ENCODE measurements at places on chromosomes 1 and 21.

- DNase-seq = no peak
Observed at GRCh38 chr1:29876441-29876840, 640.1 kb downstream of the PTPRU start.

- no peak for DNase-seq
Observed at GRCh38 chr1:52455686-52456085, 51.3 kb downstream of the PRPF38A start.

DNA sequence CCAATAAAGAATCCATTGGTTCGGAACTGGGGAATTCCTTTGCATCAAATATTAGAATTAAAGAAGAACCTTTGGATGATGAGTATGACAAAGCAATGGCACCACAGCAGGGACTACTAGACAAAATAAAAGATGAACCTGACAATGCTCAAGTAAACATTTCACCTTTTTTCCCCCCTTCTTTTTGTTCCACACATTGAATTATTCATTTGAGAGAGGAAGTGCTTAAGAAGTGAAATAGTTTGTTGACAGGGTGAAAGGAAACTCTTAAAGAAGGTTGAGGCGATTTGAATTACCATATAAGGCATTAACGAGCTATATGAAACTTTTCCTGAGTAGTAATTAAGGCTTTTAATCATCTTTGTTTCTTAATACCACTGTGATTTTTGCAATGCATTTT is 93.1 kb downstream of the ZMYM4 start:
- DNase-seq = no peak

- no peak for DNase-seq
Observed at GRCh38 chr1:170261669-170262068, 115.9 kb downstream of the NTMT2 start.

GRCh38 chr1:217617126-217617525 is 13.8 kb downstream of the GPATCH2 start:
- DNase-seq = no peak

DNA sequence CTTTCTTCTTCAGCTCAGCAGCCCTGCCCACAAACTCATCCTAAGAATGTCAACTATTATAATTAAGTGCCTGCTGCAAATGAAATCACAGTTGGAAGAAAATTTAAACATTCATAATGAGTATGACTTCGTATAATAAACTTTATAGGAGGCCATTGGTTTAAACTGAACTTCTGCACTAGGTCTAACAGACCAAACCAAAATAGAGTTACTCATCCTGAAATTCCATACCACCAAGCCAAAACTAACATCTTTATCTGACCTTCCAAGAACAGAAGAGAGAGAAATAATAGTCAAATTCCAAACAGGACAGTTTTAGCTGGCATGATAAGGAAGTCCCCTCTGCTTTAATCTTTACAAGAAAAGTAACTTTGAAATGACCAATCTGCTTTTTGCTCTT is 472.4 kb upstream of the PRMT6 start:
- no peak for DNase-seq

DNA sequence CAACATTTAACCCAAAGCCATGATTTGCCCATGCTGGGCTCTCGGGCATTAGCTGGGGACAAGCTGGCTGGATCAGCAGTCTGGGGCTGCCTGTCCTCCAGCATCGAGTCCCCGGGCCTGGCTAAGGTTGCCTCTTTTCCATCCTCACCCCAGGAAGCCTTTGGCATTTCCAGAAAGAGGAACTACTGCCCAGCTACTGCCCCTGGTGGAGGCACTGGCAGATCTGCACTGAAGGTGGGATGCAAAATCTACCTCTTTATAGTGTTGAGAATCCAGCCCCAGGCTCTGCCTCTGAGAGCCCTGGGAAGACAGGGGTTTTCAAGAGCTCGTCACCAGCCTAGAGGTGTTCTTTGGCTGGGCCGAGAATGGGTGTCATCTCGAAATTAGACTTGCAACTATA is 635.9 kb downstream of the MATN1 start:
- no peak for DNase-seq

- DNase-seq = no peak
Observed at GRCh38 chr1:54460861-54461387, 54.7 kb upstream of the SSBP3 start.

DNA sequence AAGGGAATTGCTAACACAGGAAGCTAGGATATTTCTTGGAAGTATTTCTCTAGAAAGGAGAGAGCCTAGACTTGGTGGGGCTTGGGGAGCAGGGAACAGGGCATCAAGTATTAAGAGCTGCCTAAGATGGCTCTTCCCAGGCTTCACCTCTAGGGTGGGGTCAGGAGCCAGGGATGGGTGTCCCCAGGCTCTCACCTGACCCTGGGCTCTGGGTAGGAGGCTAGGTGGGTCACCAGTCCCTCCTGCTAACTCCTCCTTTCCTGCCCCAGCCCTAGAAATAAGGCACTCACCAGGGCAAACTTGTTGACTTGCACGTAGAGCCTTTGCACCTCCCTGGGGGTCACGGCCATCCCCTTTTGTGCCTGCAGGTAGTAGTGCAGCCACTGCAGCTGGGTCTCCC is 15.0 kb downstream of the ETNK2 start:
- no peak for DNase-seq

GRCh38 chr1:168485048-168485447 is 58.7 kb downstream of the XCL2 start:
- DNase-seq = no peak

- DNase-seq = no peak
Observed at GRCh38 chr1:6384962-6385361, 8.6 kb downstream of the ACOT7 start.

- no peak for DNase-seq
Observed at GRCh38 chr1:70840260-70840953, 207.2 kb downstream of the PTGER3 start.

DNA sequence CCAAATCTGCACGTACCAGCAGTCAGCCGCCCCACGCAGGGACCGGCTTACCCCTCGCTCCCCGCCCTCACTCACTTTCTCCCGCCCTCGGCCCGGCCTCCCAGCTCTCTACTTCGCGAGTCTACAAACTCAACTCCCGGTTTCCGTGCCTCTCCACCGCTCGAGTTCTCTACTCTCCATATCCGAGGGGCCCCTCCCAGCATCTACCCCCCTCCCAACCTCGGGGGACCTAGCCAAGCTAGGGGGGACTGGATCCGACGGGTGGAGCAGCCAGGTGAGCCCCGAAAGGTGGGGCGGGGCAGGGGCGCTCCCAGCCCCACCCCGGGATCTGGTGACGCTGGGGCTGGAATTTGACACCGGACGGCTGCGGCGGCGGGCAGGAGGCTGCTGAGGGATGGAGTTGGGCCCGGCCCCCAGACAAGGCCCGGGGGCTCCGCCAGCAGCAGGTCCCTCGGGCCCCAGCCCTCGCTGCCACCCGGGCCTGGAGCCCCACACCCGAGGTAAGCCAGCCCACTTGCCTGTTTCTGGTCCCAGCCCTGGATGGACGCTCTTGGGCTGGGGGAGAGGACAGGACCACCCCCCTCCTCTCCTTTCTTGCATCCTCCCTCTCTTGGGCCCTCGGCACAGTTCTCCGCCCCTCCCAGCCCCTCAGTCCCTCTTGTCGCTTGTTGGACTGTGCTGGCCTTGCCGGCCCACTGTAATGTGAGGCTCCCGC is at the start of gene ARTN:
TSS of gene ARTN (plus strand) at position 416 of the 715 bp plus-strand sequence. CDS start 1,856 bp downstream, outside the sequence.
- peak; percentile 44 for DNase-seq

GRCh38 chr1:214008791-214009422 is 21.1 kb downstream of the PROX1 start:
- no peak for DNase-seq

DNA sequence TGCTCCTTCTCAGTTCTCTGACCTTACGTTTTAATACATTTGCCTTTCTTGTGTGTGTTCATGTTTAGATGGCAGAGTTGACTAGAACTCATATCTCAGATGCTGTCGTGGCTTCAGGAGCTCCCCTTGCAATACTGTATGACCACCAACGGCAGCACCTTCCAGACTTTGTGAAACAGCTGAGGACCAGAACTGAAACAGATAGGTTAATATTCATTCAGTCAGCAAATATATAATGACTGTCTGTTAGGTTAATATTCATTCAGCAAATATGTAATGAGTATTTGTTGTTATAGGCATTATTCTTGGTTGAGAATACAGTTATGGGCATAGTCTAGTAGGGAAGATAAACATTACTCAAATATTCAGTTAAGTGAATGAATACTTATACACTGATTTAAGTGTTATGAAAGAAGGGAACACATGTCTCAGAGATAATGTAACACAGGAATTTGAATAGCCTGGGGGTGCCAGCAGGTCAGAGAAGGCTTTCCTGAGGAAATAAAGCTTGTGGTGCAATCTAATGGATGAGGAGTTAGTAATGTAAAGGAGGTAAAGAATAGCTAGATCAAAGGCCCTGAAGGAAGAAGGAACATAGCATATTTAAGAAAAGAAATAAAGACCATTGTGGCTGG is 88.5 kb downstream of the CEP350 start:
- no peak for DNase-seq

- no peak for DNase-seq
Observed at GRCh38 chr1:175390522-175391254, 198.1 kb upstream of the KIAA0040 start.

- DNase-seq = no peak
Observed at GRCh38 chr1:10046356-10047085, 13.8 kb downstream of the UBE4B start.

DNA sequence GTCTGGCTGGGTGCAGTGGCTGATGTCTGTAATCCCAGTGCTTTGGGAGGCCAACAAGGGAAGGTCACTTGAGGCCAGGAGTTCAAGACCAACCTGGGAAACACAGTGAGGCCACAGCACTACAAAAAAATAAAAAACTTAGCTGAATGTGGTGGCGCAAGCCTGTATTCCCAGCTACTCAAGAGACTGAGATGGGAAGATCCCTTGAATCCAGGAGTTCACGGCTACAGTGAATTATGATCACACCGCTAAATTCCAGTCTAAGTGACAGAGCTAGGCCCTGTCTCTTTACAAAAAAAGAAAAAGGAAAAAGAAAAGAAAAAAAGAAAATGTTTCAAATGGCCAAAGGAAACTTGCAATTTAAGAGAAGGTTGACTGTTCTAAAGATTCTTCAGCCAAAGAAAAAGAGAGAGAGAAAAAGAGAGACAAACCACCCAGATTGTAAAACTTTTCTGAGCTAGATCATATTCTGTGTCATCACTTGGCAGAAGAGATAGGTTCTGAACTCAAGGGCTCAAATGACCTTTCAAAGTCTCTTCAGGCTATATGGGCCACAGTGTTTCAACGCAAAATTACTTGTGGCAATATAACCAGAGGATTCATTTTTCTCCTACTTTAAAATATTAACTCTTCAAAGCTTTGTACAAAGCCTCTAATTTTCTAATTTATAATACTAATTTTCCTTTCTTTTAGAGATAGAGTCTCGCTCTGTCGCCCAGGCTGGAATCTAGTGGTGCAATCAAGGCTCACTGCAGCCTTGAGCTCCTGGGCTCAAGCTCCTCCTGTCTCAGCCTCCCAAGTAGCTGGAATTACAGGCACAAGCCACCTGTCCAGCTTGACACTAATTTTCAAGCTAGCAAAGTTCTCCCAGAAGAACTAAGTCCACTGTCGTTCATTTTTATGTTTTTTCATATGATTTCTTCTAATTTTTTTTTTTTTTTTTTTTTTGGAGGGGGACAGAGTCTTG is 20.5 kb downstream of the ARID4B start:
- DNase-seq = no peak

GRCh38 chr1:104105465-104105864 is 355.8 kb downstream of the AMY1C start:
- no peak for DNase-seq

- DNase-seq = no peak
Observed at GRCh38 chr1:63326106-63326472, 3.7 kb downstream of the FOXD3 start.

- DNase-seq = no peak
Observed at GRCh38 chr1:35574655-35575415, 1.7 kb downstream of the TFAP2E start.

DNA sequence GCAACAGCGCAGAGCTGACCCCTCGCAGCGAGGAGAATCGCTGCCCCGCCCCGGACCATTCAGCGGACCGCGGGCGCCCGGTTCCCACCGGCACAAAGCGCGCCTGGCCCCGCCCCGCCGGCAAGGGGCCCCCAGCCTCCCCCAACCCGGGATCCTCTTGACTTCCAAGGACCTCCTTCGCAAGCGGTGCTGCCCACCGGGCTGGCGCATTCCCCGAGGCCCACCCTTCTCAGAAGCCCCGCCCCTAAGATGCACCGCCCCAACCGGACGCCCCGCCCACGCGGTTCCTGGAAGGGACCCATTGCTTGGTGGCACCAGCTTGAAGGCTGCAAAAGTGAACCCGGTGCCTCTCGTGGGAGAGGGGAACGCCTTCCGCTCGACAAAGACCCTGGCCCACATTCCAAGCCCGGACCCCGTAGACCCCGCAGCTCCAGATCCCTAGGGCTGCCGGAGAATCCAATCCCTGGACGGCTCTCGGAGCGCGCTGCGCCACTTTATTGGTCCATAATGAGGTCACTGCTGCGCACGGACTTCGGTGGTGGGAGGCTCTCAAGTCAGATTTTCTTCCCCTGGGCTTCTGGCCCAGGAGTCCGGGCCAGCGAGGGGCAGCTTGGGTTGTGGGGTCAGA is 2.0 kb downstream of the HES3 start:
- peak; percentile 45 for DNase-seq
